Heart right ventricle (tissue), 16 donors: ENCODE measurements at places on chromosomes 6 and 20. TPM values are rescaled to one million over a fixed set of nuclear protein-coding genes. Genes with fewer than 3 reads are reported as not detected.

- no peak overlapping the region for H3K27ac ChIP-seq
- no peaks in the 10 kb centered on the region for H3K36me3 ChIP-seq
- DNase-seq = no peak
- H3K4me1 ChIP-seq = peaks cover 8% of the 10 kb centered on the region
- H3K27me3 ChIP-seq = no peaks in the 10 kb centered on the region
These were observed 79.4 kb downstream of the IYD start for GRCh38 chr6:150448221-150448620.

DNA sequence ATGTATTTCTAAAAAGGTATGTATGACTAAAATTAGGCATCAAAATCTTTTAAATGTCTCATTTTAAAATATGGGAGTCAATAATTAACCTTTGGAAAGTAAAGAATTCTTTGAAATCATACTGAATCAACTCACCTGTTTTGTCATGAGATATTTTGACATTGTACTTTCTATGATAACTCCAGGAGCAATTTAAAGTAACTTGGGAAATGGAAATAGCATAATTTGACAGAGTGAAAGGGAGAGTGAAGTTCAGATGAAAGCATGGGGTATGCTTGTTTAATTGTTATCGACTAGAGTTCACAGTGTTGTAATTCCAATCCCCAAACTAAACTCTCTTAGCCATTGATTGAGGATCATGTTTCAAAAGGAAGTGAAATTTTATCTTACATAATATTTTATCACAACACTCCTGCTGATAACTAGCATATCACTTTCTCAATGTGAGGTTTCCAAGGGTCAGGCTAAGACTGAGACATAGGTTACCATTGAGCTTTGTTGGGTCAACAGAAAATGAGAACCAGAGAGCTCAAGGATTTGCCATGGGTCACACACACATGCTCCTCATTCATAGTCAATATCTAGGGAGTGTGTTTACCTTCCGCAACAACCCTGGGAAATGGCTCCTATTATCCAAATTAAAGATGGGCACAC, 2.3 kb downstream of the GSTA1 start:
- no peaks in the 10 kb centered on the region for H3K27me3 ChIP-seq
- no peak overlapping the region for H3K27ac ChIP-seq
- no peak for DNase-seq
- H3K36me3 ChIP-seq = no peaks in the 10 kb centered on the region
- H3K4me1 ChIP-seq = no peaks in the 10 kb centered on the region
- H3K4me3 ChIP-seq = no peak overlapping the region

GRCh38 chr6:109093732-109094415, 772 bp downstream of the SESN1 start:
- H3K4me3 ChIP-seq = peak overlapping the region; percentile 75
- no peaks in the 10 kb centered on the region for H3K36me3 ChIP-seq
- DNase-seq = no peak
- no peaks in the 10 kb centered on the region for H3K27me3 ChIP-seq
- H3K4me1 ChIP-seq = peaks cover 57% of the 10 kb centered on the region

GRCh38 chr6:43339168-43339567, 30.3 kb downstream of the ZNF318 start:
- no peak overlapping the region for H3K27ac ChIP-seq
- H3K4me1 ChIP-seq = no peaks in the 10 kb centered on the region
- no peak for DNase-seq
- H3K4me3 ChIP-seq = no peak overlapping the region

GRCh38 chr6:166703149-166703710, 76.2 kb upstream of the RPS6KA2 start:
- no peak for DNase-seq
- H3K36me3 ChIP-seq = no peaks in the 10 kb centered on the region
- no peak overlapping the region for H3K27ac ChIP-seq
- H3K27me3 ChIP-seq = no peaks in the 10 kb centered on the region
- H3K4me1 ChIP-seq = no peaks in the 10 kb centered on the region

The CRISP3 gene
- total RNA-seq = not detected

The FERMT1 gene
- total RNA-seq = 0.49 TPM

GRCh38 chr20:23381876-23382275, 19.9 kb downstream of the GZF1 start:
- DNase-seq = no peak
- H3K27me3 ChIP-seq = no peaks in the 10 kb centered on the region
- H3K4me3 ChIP-seq = no peak overlapping the region

GRCh38 chr6:126127659-126128058, 141.3 kb downstream of the TRMT11 start:
- no peaks in the 10 kb centered on the region for H3K27me3 ChIP-seq
- DNase-seq = no peak
- no peak overlapping the region for H3K27ac ChIP-seq
- H3K4me3 ChIP-seq = no peak overlapping the region
- H3K4me1 ChIP-seq = no peaks in the 10 kb centered on the region

- no peak overlapping the region for H3K4me3 ChIP-seq
- H3K27ac ChIP-seq = no peak overlapping the region
- H3K27me3 ChIP-seq = peaks cover 40% of the 10 kb centered on the region
- no peaks in the 10 kb centered on the region for H3K4me1 ChIP-seq
- no peak for DNase-seq
These were observed 32.5 kb upstream of the DLGAP4 start for GRCh38 chr20:36273414-36274180.

- DNase-seq = no peak
- H3K4me1 ChIP-seq = no peaks in the 10 kb centered on the region
- H3K4me3 ChIP-seq = no peak overlapping the region
- no peaks in the 10 kb centered on the region for H3K36me3 ChIP-seq
- no peak overlapping the region for H3K27ac ChIP-seq
These were observed 508.3 kb downstream of the BMP2 start for GRCh38 chr20:7275645-7276237.

GRCh38 chr6:128202169-128202765, 301.4 kb upstream of the THEMIS start:
- no peaks in the 10 kb centered on the region for H3K27me3 ChIP-seq
- no peak overlapping the region for H3K27ac ChIP-seq
- no peaks in the 10 kb centered on the region for H3K36me3 ChIP-seq

DNA sequence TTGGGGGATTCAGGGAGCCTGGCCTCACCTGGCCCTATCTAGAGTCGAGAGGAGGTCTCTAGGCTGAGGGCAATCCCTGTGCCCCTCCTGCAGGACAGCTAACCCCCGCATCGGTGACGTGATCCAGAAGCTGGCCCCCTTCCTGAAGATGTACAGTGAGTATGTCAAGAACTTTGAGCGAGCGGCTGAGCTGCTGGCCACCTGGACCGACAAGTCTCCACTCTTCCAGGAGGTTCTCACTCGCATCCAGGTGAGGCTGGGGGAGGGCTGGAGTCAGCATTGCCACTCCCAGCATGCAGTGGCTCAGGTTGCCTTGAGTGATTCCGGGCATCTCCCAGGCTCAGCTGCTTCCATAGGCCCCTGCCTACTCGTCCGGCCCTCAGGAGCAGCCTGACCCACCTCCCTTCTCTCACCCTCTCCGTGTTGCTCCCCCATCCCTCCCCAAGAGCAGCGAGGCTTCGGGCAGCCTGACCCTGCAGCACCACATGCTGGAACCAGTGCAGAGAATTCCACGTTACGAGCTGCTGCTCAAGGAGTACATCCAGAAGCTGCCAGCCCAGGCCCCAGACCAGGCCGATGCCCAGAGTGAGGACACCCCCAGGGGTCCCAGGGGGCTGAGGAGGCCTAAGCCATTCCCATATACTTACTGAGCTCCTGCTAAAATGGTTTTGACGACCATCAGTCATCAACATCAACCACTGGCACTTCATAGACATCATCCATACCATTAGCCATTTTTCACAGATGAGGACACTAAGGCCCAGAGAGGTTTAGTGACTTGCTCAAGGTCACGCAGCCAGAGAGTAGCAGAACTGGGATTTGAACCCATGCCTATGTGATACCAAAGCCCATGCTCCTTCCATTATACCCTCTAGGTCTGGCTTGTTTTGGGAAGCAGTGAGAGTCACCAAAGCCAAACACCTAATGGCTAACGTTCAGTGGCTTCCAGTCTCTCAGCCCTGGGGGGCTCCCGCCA, 8.3 kb downstream of the FGD2 start:
- H3K27me3 ChIP-seq = no peaks in the 10 kb centered on the region
- no peaks in the 10 kb centered on the region for H3K36me3 ChIP-seq
- no peak overlapping the region for H3K27ac ChIP-seq
- H3K4me3 ChIP-seq = no peak overlapping the region
- DNase-seq = no peak

The ADGRF4 gene
- total RNA-seq = not detected

DNA sequence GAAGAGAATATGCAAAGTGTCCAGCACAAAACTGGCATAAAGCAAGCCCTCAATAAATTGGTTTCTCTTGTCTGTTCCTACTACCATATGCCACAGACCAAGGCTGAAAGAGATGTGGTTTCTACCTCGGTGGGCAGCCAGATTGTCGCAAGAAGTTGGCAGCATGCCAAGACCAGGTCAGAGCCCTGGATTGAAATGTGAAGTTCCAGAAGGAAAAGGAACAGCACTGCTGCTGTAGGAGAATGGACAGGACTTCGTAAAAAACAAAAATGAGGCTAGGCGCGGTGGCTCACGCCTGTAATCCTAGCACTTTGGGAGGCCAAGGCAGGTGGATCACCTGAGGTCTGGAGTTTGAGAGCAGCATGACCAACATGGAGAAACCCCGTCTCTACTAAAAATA, 22.1 kb downstream of the MRPL14 start:
- peak overlapping the region; percentile 74 for H3K27ac ChIP-seq
- DNase-seq = no peak
- H3K27me3 ChIP-seq = no peaks in the 10 kb centered on the region
- H3K4me1 ChIP-seq = peaks cover 50% of the 10 kb centered on the region

The DOK5 gene
- total RNA-seq = 10.0 TPM

GRCh38 chr6:9186148-9186547, 750.8 kb upstream of the SLC35B3 start:
- no peaks in the 10 kb centered on the region for H3K27me3 ChIP-seq
- no peak overlapping the region for H3K4me3 ChIP-seq
- no peaks in the 10 kb centered on the region for H3K36me3 ChIP-seq
- no peaks in the 10 kb centered on the region for H3K4me1 ChIP-seq

The TOX2 gene
- 0.66 TPM for total RNA-seq

DNA sequence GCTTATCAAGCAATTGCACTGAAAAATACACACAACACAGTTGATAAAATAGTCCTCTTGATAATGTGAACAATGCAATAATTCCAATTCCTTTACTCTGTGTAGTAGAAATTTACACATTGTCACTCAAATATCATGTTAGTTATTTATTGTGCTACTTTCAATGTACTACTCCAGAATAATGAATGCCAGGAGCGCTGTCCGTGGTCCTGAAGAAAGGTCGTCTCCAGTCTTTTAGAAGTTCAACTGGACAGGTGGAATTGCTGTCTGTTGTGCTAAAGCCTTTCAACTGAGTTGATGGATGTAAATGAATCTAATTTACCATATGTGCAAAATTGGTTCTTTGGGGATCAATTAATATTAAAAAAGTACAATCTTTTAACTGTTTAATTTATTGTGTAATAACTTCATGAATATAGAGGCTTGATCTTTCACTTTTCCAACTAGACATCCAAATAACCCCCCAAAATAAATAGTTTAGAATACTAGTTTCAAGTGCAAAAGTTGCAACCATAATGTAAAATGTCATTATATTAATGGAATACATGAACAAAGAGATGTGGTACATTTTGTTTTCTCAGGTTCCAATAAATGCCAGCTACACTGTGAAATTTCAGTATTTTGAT, 3.2 kb downstream of the GRIK2 start:
- no peak overlapping the region for H3K4me3 ChIP-seq
- no peaks in the 10 kb centered on the region for H3K36me3 ChIP-seq
- peak; percentile 52 for DNase-seq
- peaks cover 18% of the 10 kb centered on the region for H3K4me1 ChIP-seq

- peaks cover 9% of the 10 kb centered on the region for H3K4me1 ChIP-seq
- peak overlapping the region; percentile 16 for H3K4me3 ChIP-seq
- no peak overlapping the region for H3K27ac ChIP-seq
- no peaks in the 10 kb centered on the region for H3K36me3 ChIP-seq
These were observed 62.0 kb downstream of the GPX5 start for GRCh38 chr6:28587746-28588075.

The GTSF1L gene
- total RNA-seq = not detected

- H3K27ac ChIP-seq = no peak overlapping the region
- H3K4me3 ChIP-seq = no peak overlapping the region
- no peaks in the 10 kb centered on the region for H3K36me3 ChIP-seq
- DNase-seq = no peak
- no peaks in the 10 kb centered on the region for H3K27me3 ChIP-seq
- H3K4me1 ChIP-seq = no peaks in the 10 kb centered on the region
These were observed 67.7 kb downstream of the AK9 start for GRCh38 chr6:109623288-109623687.

DNA sequence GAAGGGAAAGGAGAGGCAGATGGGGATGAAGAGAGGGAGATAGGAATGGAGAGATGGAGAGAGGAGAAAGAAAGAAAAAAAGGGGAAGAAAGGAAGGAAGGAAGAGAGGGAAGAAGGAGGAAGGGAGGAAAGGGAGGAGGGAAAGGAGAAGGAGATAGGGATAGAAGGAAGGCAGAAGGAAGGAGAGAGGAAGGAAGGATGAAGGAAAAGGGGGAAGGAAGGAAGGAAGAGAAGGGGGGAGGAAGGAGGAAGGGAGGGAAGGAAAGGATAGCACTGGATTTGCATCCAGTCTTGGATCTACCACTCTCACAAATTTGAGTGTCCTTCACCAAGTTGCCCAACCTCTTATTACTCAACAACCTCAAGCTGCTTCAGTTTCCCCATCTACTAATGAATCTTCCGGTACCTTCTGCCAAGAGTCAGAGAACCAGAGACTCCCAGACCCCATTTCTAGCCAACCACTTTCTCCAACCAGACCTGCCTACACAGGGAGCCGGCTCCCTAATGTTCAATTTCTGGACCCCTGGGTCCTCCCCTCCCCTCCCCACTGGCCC, 79.7 kb upstream of the FOXP4 start:
- no peak overlapping the region for H3K27ac ChIP-seq
- DNase-seq = no peak
- peaks cover 18% of the 10 kb centered on the region for H3K4me1 ChIP-seq
- H3K27me3 ChIP-seq = peaks cover 39% of the 10 kb centered on the region
- no peaks in the 10 kb centered on the region for H3K36me3 ChIP-seq
- no peak overlapping the region for H3K4me3 ChIP-seq

GRCh38 chr6:44065443-44066140, 61.7 kb downstream of the MRPL14 start:
- H3K4me3 ChIP-seq = no peak overlapping the region
- no peaks in the 10 kb centered on the region for H3K27me3 ChIP-seq
- DNase-seq = no peak
- H3K27ac ChIP-seq = peak overlapping the region; percentile 79
- H3K36me3 ChIP-seq = no peaks in the 10 kb centered on the region
- peaks cover 51% of the 10 kb centered on the region for H3K4me1 ChIP-seq

The SYCP2 gene
- 1.1 TPM for total RNA-seq

The SLC17A1 gene
- total RNA-seq = not detected

GRCh38 chr20:38114353-38114791, 50.7 kb downstream of the TGM2 start:
- H3K27ac ChIP-seq = no peak overlapping the region
- H3K27me3 ChIP-seq = no peaks in the 10 kb centered on the region
- H3K4me1 ChIP-seq = peaks cover 38% of the 10 kb centered on the region
- peak; percentile 3 for DNase-seq
- H3K36me3 ChIP-seq = no peaks in the 10 kb centered on the region

The ULBP2 gene
- total RNA-seq = 0.94 TPM

- no peak for DNase-seq
- H3K27me3 ChIP-seq = no peaks in the 10 kb centered on the region
- H3K4me3 ChIP-seq = no peak overlapping the region
- H3K4me1 ChIP-seq = peaks cover 63% of the 10 kb centered on the region
These were observed 522.5 kb downstream of the CD83 start for GRCh38 chr6:14639983-14640599.

The ANKEF1 gene
- total RNA-seq = 1.2 TPM

The INSM1 gene
- total RNA-seq = not detected

- no peaks in the 10 kb centered on the region for H3K27me3 ChIP-seq
- H3K36me3 ChIP-seq = no peaks in the 10 kb centered on the region
- H3K27ac ChIP-seq = no peak overlapping the region
- H3K4me1 ChIP-seq = no peaks in the 10 kb centered on the region
These were observed 108.5 kb upstream of the MAP7 start for GRCh38 chr6:136658711-136659110.
